ENCODE measurements at places on chromosomes 13 and 19. TPM values are rescaled to one million over a fixed set of nuclear protein-coding genes. Genes with fewer than 3 reads are reported as not detected.

DNA sequence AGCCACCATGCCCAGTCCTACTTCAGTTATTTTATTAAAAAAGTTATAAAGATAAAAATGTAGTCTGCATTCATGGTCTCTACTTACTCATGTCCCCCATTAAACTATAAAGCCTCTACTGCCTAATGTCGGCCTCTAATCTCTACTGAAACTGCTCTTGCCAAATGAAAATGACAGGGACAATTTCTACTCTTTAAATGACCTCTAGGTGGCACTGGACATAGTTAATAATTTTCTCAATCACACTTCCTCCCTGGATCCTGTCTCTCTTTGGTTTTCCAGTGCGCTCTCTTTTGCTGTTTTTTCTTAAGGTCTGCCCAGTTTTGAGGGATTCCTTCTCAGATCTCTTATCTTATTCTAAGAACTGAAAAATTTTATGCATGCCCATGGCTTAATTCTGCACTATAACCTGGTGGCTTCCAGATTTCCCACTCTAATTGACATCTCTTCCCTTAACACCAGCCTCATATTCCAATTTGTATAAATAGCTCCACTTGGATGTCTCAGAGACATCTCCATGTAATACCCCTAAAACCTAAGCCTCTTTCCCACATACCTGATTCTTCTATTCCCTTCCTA lies 54.3 kb downstream of the MTMR6 start:
- no peak for DNase-seq

- no peak for DNase-seq
Measured at GRCh38 chr19:41420101-41420880, 6.9 kb downstream of the B3GNT8 start.

- no peak for DNase-seq
Measured at GRCh38 chr13:82627183-82627582, 1255.1 kb downstream of the SLITRK1 start.

DNA sequence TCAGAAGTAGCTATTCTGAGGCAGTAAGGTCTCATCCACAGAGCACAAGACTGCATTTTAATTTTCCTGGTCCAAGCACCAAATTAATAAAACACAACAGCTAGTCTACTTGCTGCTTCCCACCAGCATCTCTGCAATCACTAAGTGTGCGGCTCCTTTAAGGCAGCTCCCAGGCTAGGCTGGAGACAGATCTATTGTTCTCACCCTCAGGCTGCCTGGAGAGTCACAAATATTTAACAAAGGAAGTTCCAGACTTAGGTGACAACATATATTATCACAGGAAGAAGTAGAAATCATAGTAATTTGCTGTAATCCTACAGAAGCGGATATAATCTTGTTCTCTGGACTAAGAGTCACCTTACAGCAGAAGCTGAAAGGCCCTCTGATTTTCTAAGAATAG lies 2.2 kb upstream of the EID2 start:
- no peak for DNase-seq

GRCh38 chr13:103625194-103625593 lies 559.0 kb upstream of the SLC10A2 start:
- DNase-seq = no peak

DNA sequence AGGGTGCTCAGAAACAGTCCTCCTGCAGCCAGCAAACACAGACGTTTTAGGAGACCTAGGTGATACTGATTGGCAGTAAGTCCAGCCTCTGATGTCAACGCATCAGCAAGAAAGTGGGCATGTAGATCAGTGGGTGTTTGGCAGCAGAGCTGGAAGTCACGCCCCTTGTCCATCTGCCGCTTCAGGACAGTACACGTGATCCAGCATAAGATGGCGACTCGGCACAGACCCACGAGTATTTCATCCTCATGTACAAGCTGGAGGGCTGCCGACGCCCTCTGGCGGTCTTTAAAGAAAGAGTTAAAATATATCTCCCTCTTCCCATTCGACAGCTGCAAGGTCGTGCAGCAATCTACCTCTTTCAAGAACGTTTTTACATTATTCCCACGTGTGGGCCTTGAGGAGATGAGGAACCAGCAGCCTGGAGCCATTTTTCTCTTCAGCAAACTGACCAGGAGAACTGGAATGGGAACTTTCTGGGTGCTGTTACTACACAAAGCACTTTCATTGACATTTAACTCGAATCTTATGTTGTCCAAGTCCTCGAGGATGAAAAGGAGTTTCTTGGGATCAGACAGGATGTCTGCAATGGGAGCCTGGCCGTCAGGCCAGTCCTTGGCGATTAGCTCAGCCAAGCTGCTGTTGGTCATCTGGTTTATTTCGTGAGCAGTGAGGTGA lies 22.3 kb downstream of the NLRP11 start:
- DNase-seq = peak; percentile 78

OVOL3 gene
- total RNA-seq = not detected

DNA sequence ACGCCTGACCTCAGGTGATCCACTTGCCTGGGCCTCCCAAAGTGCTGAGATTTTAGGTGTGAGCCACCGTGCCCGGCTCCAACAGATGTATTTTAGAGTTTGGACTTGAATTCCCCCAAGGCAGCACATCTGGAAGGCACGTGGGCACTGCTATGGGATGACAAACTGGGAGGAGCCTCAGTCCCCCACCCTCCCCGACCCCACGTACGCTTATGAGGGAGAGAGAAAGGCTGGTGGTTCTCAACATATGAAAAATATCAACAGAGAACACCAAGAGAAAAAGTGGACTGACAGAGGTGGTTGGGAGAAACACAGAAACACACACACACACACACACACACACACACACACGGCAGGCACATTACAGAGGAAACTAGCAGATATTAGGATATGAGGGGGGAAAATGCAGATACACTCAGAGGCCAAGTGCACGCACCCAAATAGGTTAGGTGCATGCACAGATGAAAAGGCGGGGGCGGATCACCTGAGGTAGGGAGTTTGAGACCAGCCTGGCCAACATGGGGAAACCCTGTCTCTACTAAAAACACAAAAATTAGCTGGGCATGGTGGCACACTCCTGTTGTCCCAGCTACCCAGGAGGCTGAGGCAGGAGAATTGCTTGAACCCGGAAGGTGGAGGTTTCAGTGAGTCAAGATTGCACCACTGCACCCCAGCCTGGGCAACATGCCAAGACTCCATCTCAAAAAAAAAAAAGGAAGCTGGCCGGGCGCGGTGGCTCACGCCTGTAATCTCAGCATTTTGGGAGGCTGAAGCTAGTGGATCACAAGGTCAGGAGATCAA lies 3.2 kb downstream of the STX10 start:
- DNase-seq = peak; percentile 67

DNA sequence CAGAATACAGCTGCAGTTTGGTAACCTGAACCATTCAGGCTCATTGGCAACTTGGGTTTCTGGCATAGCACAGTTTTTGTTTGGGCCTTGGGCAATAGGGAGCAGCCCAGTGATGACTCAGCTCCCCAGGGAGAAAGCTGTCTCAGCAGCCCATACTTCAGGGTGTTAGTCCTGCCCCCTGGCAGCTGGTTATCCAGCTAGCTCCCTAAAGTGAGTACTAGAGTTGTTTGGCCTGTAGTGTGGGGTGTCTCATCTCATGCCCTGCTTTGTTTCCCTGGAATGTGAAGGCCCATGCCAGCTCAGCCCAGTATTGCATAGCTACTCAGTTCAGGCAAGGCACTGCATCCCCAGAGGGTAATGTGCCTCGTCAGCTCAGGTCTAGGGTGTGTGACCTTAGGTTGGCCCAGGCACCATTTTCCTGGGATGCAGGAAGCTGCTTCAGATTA lies 18.2 kb upstream of the ZNF543 start:
- no peak for DNase-seq

DNA sequence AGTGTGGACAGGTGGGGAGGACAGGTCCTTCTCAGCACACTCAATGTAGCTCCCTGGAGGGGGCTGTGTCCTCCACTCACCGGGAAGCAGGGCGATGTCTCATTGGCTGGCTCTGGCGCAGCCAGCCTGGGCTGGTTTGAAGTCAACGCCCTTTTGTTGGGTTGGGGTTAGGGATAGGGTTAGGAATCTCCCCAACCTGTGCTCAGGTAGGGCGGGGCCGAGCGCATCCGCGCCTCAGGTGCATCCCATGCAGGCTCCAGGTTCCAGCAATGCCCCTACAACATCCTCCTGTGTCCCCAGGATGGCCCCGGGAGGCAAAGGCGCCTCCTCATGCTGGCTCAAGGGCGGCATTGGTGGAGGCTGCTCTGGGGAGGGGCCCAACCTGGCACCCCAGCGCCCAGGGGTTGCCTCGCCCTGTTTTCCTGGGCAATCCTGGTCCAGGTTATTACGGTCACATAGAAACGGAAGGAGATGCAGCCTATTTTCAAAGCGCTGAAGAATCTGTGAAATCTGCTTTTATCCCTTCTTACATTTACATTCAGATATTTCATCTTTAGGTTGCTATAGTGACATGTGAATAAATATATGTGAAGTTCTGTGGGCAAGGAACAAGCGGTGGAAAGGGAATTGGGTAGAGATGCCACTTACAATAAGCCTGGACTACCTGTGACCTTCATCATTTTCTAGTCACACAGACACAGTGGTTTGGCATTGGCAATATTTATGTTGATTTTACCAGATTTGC lies 74.3 kb downstream of the TM9SF2 start:
- no peak for DNase-seq

DNA sequence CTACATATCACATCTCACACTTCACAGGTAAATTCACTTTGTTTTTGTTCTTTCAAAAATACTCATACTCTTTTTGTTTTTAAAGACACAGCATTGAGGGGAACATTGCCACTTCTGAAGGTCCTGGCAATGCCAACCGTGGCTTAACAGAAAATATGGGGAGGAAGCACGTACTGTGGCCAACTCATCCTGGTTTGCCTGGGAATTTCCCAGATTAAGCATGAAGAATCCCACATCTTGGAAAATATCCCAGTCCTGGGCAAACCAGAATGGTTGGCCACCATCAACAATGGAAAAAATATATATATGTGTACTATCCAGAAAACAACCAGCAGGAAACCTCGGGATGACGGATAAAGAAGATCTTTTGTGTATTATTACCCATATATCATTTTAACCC lies 1032.2 kb upstream of the SLC10A2 start:
- no peak for DNase-seq

GRCh38 chr13:103068836-103069235 lies 2.6 kb upstream of the SLC10A2 start:
- no peak for DNase-seq

PRRG2 gene
- 25.1 TPM for total RNA-seq

- DNase-seq = no peak
Measured at GRCh38 chr13:105908586-105908985, 626.9 kb downstream of the EFNB2 start.

ZNF443 gene
- total RNA-seq = 7.3 TPM

Measured in mucosa of descending colon (tissue), 3 donors.